ENCODE measurements at places on chromosomes 5 and 9.

DNA sequence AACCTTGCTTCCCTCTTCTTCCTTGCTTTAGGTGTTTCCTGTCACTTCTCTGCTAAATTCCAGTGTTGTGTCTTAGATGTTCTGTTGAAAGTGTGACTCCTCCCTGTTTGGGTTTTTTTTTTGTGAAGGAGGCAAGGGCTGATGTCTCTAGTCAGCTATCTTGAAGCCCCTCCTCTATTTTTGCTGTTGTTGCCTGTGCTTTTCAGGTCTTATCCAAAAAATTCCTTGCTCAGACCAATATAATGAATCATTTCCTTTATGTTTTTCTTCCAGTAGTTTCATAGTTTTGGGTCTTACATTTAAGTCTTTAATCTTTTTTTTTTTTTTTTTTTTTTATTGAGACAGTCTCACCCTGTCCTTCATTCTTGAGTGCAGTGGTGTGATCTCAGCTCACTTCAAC lies 22.3 kb downstream of the RIC1 start:
- DNase-seq = no peak

- DNase-seq = no peak
These were observed 58.3 kb upstream of the NOTCH1 start for GRCh38 chr9:136603901-136604814.

DNA sequence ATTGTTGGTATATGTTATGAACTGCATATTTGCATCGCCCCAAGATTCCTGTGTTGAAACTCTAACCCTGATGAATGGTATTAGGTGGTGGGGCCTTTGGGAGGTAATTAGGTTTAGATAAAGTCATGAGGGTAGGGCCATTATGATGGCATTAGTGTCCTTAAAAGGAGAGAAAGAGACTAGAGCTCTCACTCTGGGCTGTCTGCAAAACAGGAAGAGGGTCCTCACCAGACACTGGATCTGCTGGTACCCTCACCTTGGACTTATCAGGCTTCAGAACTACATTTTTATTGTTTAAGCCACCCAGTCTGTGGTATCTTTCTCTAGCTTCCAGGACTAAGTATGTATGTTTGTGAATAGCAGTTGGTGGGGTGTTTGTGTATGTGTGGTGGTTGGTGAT lies 68.9 kb downstream of the MACIR start:
- DNase-seq = no peak

DNA sequence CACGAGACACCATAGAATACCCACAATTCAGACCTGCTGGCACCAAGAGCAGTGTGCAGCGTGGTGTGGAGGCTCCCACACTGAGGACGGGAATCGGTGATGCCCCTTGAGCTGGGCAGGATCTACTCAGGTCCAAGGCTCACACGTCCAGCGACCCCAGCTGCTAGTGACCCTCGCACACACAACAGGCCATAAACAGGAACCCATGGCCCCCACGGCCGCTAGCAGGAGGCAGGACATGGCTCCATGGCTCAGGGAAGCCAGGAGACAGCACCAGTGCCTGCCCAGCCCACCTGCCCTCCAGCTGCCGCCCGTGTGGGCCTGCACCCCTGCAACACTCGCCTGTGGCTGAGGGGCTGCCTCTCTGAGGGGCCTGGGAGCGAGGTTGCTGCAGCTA lies 43.4 kb upstream of the SLC9A3 start:
- DNase-seq = no peak

DNA sequence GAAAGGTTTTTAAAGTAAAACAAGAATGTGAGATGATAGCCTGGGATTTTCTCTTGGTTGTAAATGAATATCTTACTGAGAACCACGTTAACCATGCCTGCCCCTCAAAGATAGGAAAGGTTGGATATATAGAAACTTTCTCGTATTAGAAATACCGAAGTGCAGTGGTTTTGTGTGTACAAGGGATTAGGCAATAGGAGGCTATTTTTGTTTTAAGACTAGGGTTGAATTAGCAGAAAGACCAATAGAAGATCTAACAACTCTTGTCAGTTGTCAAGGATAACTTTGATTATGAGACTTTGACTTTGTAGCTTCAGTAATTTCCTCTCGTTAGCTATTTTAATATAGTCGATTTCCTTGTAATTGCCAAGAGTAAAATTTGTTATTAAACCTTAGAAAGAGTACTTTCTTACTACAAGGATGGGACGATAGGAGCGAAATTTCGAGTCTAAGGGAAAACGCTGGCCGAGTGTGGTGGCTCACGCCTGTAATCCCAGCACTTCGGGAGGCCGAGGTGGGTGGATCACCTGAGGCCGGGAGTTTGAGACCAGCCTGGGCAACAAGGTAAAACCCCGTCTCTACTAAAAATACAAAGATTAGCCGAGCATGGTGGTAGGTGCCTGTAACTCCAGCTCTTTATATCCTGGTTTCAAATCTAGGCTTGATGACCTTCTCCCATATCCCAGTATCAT lies 838 bp downstream of the POLK start:
- DNase-seq = no peak

GRCh38 chr5:40204144-40204543 lies 475.6 kb upstream of the PTGER4 start:
- DNase-seq = no peak

GRCh38 chr5:179803651-179804554 lies 2.8 kb downstream of the MGAT4B start:
- DNase-seq = no peak

GRCh38 chr9:99431103-99431502 lies 209.0 kb downstream of the SEC61B start:
- DNase-seq = no peak

DNA sequence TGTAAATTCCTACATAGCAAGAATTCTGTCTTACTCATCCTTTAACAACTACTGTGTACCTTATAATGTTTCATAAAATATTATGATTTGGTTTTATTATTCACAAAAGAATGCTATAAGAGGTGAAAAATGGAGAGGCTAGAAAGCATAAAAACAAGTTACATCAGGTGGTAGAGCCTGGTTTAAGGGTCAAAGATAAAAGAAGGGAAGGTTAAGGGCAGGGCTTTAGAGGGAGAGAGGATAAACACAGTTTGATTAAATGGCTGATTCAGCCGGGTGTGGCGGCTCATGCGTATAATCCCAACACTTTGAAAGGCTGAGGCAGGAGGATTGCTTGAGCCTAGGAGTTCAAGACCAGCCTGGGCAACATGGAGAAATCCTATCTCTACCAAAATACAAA lies 40.4 kb upstream of the HSPB3 start:
- DNase-seq = no peak

GRCh38 chr5:56973473-56973872 lies 21.6 kb upstream of the MIER3 start:
- no peak for DNase-seq

GRCh38 chr5:151772029-151772845 lies 483 bp downstream of the G3BP1 start:
- DNase-seq = no peak

- DNase-seq = no peak
These were observed 262.7 kb downstream of the CHSY3 start for GRCh38 chr5:130166839-130167490.

DNA sequence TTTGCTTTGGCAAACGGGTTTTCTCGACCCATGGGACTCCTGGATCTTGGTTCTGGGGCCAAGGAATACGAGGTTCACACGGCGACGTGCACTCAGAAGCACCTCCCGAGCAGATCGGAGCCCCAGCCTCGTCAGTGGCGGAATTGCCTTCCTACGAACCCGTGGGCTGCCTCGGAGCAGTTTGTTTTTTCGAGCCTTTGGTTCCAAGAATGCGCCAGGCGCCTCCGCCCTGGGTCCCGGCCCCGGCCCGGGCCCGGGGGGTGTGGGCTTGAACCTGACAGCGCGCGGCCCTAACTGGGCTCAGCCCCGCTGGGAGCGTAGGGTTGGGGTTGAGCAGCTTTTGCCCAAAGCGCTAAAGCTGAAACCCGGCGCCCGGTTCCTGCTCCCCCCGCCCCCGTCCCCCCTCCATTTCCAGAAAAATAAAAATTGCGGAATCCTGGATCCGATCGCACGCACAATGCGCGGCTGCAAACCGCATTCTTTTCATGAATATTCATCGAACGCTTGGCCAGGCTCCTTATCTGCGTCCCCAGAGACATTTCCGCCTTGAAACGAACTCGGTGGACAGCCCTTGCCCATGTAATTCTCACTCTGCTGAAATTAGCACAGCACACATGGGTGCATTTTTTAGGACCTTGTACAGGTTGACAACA lies 1.0 kb downstream of the BASP1 start:
- DNase-seq = no peak

GRCh38 chr5:14204785-14205321 lies 61.7 kb downstream of the TRIO start:
- DNase-seq = no peak

DNA sequence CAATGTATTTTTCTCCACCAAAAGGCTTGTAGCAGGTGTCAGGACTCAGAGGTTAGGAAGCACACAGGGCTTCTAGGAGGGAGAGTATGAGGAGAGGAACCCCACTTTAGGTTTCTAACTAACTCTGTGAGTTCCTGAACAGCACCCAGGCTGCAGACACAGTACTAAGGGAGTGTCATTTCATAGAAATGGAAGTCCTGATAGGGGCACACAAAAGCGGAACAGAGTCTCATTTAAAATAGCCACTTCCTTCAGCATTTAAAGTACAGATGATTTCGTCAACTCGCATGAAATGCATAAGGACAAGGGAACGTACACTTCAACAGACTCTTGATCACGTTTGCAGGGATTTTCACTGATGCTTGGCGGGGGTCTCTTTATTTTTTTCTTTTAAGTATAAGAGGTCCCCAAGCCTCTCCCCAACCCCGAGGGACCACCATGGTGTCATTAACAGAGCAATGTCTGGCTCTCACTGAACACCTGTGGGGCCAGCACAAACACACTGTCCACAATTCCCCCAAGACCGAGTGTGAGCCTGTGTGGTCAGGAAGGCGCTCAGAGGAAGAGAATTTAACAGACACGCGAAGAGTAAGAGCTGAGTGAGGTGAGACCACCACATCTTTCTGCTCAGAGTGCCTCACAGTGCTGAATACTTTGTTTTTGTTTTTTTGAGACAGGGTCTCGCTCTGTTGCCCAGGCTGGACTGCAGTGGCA lies 82.3 kb downstream of the SECISBP2 start:
- no peak for DNase-seq

- no peak for DNase-seq
These were observed 241.6 kb downstream of the PJA2 start for GRCh38 chr5:109168151-109168550.

DNA sequence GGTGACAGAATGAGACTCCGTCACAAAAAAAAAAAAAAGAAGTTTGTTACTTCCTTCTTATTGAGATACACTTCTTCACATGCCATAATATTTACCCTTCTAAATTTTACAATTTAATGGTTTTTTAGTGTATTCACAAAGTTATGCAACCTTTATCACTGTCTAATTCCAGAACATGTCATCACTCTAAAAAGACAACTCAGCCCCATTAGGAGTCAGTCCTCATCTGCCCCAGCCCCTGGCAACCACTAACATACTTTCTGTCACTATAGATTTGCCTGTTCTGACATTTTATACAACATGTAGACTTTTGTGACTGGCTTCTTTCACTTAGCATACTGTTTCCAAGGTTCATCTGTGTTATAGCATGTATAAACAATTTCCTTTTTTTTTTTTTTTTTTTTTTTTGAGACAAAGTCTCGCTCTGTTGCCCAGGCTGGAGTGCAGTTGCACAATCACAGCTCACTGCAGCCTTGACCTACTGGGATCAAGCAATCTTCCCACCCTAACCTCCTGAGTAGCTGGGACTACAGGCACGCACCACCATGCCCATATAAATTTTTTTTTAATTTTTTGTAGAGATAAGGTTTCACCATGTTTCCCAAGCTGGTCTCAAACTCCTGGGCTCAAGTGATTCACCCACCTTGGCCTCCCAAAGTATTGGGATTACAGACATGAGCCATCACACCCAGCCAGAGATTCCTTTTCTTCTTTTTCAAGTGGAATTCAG lies 18.0 kb downstream of the AQP3 start:
- no peak for DNase-seq

DNA sequence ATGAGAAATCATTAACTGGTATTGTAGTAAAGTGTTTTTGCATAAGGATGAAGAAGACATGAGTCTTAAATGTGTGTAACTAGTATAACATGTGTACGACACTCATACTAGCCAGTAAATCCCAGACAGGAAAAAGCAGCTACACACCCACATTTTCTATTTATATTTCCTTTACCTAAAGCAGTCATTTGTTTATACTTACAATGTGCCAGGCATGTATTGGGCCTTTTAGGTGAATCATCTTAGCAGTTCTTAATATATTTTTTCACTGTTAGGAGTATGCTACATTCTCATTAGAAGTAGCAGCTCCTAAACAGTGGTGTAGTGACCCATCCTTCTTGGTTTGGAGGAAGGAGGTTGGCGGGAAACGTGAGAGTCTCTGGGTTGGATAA lies 55.8 kb upstream of the TMC1 start:
- DNase-seq = no peak

DNA sequence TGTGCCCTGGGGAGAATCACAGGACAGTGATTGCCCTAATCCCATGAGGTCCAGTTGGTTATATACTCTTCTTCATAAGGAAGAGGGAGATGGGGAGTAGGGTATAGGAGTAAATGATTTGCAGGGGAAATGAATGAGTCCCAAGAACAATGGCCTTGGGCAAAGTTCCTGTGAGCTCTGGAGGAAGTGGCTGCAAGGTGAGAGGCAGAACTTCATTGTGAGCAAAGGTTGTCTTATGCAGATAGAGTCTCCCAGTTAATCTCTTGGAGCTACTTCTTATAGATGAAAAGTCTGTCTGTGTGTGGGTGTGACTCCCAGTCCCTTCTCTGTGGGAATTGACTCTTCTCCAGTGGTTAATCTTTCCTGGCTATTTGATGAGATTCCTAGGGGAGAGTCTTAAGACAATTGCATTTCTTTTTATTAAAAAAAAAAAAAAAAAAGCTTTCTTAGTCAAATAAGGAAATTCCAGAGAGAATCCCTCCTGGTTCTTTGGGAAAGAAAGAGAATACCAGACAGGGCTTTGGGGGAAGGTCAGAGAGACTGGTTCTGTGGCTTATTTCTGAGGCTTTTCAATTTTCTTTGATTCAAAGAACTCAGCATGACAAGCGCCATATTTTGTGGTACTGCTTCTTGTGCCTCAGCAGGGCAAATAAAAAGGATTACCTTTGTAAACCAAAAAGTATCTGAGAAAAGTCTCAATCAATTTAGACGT lies 33.6 kb upstream of the MEGF10 start:
- DNase-seq = no peak

DNA sequence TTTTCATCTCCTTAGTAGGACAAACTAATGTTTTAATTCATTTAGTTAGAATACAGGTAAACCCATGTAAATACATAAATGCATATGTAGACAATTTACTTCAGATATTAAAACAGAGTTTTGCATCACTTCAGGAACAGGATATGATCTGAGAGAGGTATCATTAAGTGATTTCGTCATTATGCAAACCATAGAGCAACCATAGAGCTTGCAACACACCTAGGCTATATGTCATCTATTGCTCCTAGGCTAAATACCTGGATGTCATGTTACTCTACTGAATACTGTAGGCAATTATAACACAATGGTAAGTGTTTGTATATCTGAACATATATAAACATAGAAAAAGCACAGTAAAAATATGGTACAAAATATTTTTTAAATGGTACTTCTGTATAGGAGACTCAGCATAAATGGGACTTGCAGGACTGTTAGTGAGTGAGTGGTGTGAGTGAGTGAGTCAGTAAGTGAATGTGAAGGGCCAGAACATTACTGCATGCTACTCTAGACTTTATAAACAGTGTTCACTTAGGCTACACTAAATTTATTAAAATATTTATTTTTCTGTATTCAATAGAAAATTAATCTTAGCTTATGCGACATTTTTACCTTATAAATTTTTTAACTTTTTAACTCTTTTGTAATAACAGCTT lies 1377.5 kb upstream of the CDH9 start:
- DNase-seq = no peak
